ENCODE measurements at places on chromosomes 16 and 17. TPM values are rescaled to one million over a fixed set of nuclear protein-coding genes. Genes with fewer than 3 reads are reported as not detected.
A peak's percentile ranks its signal among the peaks of the same experiment; 100 is the strongest.

DNA sequence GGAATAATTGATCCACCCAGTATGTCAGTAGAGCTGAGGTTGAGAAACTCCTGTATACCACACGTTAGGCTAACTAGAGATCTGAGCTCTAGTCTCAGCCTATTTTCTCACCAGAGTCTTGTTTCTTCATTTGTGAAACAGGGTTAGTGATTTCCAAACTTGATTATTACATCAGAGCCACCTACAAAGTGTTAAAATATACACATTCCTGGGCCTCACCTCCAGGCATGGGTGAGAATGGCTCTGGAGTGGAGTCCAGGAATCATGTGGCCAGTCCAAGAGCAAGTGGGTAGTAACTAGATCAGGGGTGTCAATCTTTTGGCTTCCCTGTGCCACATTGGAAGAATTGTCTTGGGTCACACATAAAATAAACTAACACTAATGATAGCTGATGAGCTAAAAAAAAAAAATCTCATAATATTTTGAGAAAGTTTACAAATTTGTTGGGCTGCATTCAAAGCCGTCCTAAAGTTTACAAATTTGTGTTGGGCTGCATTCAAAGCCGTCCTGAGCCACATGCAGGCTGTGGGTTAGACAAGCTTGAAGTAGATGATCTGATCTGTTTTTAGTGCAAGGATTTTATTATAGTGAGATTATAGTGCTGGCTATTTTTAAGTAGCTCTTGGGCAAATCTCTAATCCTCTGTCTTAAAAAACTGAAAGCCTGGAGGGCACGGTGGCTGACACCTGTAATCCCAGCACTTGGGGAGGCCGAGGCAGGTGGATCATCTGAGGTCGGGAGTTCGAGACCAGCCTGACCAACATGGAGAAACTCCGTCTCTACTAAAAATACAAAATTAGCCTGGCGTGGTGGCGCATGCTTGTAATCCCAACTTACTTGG is 20.4 kb downstream of the PRCD start:
- peaks cover 62% of the 10 kb centered on the region for H3K4me1 ChIP-seq
- H3K27ac ChIP-seq: no peak overlapping the region
- H3K27me3 ChIP-seq: no peaks in the 10 kb centered on the region
- no peak for DNase-seq
- peak overlapping the region; percentile 31 for H3K4me3 ChIP-seq
- H3K36me3 ChIP-seq: peaks cover 38% of the 10 kb centered on the region

- H3K36me3 ChIP-seq: no peaks in the 10 kb centered on the region
- no peaks in the 10 kb centered on the region for H3K4me1 ChIP-seq
- no peak overlapping the region for H3K4me3 ChIP-seq
- H3K27ac ChIP-seq: no peak overlapping the region
- peak; percentile 13 for DNase-seq
These were observed 192.8 kb downstream of the MAP2K6 start for GRCh38 chr17:69607162-69607834.

- no peak for DNase-seq
- H3K36me3 ChIP-seq: no peaks in the 10 kb centered on the region
- H3K4me3 ChIP-seq: no peak overlapping the region
- no peak overlapping the region for H3K27ac ChIP-seq
- H3K4me1 ChIP-seq: no peaks in the 10 kb centered on the region
These were observed 380.4 kb upstream of the CCL2 start for GRCh38 chr17:33874617-33875060.

DNA sequence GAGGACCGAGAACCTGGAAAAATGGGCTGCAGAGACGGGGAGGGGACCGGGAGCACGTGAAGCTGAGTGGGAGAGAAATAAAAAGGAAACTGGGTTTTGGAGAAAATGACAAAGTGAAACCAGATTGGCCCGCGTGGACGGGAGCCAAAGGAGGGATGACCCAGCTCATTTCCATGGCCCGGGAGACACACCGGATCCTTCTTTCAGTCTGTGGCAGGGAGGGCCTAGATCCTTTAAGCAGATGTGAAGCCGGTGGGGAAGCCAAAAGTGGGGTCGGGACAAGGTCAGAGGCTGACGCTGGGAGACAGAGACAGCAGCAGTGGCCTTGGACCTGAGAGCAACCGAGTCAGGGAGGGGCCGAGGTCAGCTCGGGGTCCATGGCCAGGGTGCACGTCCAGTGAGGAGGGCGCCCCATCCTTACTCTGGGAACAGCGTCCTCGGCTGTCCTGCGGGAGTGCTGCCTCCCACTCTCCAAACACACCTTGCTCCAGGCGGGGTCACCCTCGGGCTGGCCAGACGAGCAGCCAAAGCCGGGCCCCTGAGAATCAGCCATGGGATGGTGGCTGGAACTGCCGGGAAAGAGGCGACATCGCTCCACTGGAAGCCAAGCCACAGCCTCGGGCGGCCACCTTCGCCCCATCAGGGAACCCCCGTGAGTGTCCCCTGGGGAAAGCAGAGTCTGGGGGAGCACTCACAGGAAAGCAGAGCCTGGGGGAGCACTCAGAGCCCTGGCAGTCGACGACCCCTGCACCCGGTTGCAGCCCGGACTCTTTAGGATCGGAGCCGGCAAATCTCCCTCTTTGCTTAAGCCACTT is 17.3 kb downstream of the CA5A start:
- no peaks in the 10 kb centered on the region for H3K36me3 ChIP-seq
- H3K27ac ChIP-seq: no peak overlapping the region
- no peaks in the 10 kb centered on the region for H3K27me3 ChIP-seq

GRCh38 chr17:10649602-10650001 is 7.5 kb downstream of the MYH3 start:
- no peaks in the 10 kb centered on the region for H3K27me3 ChIP-seq
- H3K4me1 ChIP-seq: peaks cover 13% of the 10 kb centered on the region
- H3K4me3 ChIP-seq: no peak overlapping the region
- H3K27ac ChIP-seq: no peak overlapping the region
- H3K36me3 ChIP-seq: no peaks in the 10 kb centered on the region

GRCh38 chr16:85123891-85124635 is 11.8 kb upstream of the CIBAR2 start:
- no peak for DNase-seq
- H3K27ac ChIP-seq: no peak overlapping the region
- H3K4me3 ChIP-seq: no peak overlapping the region
- H3K36me3 ChIP-seq: no peaks in the 10 kb centered on the region
- peaks cover 2% of the 10 kb centered on the region for H3K4me1 ChIP-seq
- H3K27me3 ChIP-seq: no peaks in the 10 kb centered on the region

- no peak overlapping the region for H3K27ac ChIP-seq
- H3K4me1 ChIP-seq: no peaks in the 10 kb centered on the region
- H3K36me3 ChIP-seq: no peaks in the 10 kb centered on the region
- H3K27me3 ChIP-seq: peaks cover 10% of the 10 kb centered on the region
These were observed 59.5 kb downstream of the USP22 start for GRCh38 chr17:20983359-20983637.

GRCh38 chr16:86396901-86397311 is 113.4 kb upstream of the FOXF1 start:
- no peaks in the 10 kb centered on the region for H3K36me3 ChIP-seq
- no peaks in the 10 kb centered on the region for H3K27me3 ChIP-seq
- DNase-seq: no peak
- no peak overlapping the region for H3K4me3 ChIP-seq
- H3K4me1 ChIP-seq: no peaks in the 10 kb centered on the region

DNA sequence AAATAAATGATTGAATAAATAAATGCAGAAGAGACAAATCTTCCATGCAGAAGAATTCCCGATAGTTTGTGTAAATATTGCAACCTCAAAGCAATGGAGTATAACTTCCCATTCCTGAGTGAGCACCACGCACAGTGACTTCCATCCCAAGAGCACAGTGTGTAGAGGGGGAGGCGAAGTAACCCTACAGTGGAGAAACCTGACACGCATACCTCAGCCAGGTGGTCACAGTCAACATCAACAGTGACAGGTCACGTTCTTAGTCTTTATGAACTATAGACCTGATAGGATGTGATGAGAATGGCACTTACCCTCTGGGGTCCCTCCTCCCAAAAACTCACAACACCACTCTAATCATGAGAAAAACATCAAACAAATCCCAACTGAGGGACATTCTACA is 111.6 kb downstream of the DYNLRB2 start:
- H3K4me3 ChIP-seq: no peak overlapping the region
- peaks cover 14% of the 10 kb centered on the region for H3K4me1 ChIP-seq
- no peak for DNase-seq
- H3K27ac ChIP-seq: no peak overlapping the region

GRCh38 chr16:87416826-87417527 is 24.8 kb downstream of the MAP1LC3B start:
- DNase-seq: peak; percentile 30
- H3K4me1 ChIP-seq: no peaks in the 10 kb centered on the region
- H3K27ac ChIP-seq: no peak overlapping the region
- peaks cover 57% of the 10 kb centered on the region for H3K36me3 ChIP-seq
- no peaks in the 10 kb centered on the region for H3K27me3 ChIP-seq
- no peak overlapping the region for H3K4me3 ChIP-seq

DNA sequence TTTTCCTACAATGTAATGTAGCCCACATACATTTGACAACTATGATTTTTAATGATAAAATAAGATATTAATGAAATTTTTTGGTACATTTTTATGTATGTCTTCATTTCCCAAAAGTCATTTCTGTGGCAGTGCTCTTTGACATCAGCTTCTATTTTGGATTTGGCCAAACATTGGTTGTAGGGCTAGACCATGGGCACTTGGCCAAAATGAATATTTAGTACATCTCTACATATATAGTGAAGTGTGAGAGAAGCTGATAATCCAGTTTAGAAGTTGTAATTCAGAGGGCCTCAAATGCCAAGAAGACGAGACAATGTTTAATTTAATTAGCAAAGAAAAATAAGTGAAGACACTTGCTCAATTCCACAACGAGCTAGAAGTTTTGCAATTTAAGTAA is 724.9 kb upstream of the SOX9 start:
- no peak overlapping the region for H3K27ac ChIP-seq
- H3K36me3 ChIP-seq: no peaks in the 10 kb centered on the region
- no peak for DNase-seq
- no peaks in the 10 kb centered on the region for H3K27me3 ChIP-seq
- H3K4me3 ChIP-seq: no peak overlapping the region

- H3K36me3 ChIP-seq: peaks cover under 1% of the 10 kb centered on the region
- H3K4me3 ChIP-seq: no peak overlapping the region
- no peaks in the 10 kb centered on the region for H3K4me1 ChIP-seq
- DNase-seq: no peak
- no peaks in the 10 kb centered on the region for H3K27me3 ChIP-seq
- no peak overlapping the region for H3K27ac ChIP-seq
These were observed 72.0 kb downstream of the SKAP1 start for GRCh38 chr17:48357779-48358602.

GRCh38 chr16:78389009-78389498 is 289.6 kb downstream of the WWOX start:
- no peaks in the 10 kb centered on the region for H3K27me3 ChIP-seq
- no peak overlapping the region for H3K27ac ChIP-seq
- no peak overlapping the region for H3K4me3 ChIP-seq
- no peak for DNase-seq

- no peaks in the 10 kb centered on the region for H3K4me1 ChIP-seq
- H3K4me3 ChIP-seq: no peak overlapping the region
- no peak overlapping the region for H3K27ac ChIP-seq
- H3K27me3 ChIP-seq: no peaks in the 10 kb centered on the region
These were observed 23.5 kb downstream of the GTF3C1 start for GRCh38 chr16:27526180-27526579.

Gene OTOP3
- not detected for total RNA-seq

Gene CDH13
- not detected for total RNA-seq

Gene EME1
- total RNA-seq: 0.36 TPM

Gene AGRP
- not detected for total RNA-seq

Gene TBC1D26
- total RNA-seq: not detected
